ENCODE measurements at places on chromosomes 16 and 17.

DNA sequence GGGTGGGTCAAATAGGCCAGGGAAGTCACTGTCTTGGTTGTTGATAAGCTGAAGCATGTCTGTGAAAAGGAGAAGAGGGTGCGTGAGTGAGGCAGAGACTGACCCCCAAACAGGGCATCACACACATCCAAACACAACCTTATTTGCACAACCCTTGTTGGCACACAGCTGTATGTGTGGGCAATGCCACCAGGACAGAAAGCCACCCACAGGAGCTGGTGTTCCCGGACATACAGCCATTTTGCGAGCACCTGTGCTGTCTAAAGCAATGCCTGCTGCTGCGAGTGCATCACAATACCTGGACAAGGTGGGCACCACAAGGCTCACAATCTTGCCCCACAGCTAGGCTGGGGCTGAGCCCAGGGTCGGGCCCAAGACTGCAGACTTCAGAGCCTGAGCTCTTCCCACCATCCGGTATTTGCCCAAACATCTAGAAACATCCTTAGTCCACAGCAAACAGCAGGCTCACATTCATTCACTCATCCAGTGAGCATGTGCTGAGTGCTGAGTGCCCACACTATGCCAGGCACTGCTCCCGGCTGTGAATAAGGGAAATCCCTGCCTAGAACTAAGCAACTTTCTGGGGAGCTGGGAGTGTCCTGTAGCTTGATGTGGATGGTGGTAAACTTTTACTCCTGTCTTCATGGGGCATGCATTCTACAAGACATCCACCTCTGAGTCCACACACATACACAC, 16.2 kb downstream of the SREBF1 start:
- DNase-seq: no peak

- no peak for DNase-seq
These were observed 133.5 kb downstream of the BRIP1 start for GRCh38 chr17:61729690-61730268.

DNA sequence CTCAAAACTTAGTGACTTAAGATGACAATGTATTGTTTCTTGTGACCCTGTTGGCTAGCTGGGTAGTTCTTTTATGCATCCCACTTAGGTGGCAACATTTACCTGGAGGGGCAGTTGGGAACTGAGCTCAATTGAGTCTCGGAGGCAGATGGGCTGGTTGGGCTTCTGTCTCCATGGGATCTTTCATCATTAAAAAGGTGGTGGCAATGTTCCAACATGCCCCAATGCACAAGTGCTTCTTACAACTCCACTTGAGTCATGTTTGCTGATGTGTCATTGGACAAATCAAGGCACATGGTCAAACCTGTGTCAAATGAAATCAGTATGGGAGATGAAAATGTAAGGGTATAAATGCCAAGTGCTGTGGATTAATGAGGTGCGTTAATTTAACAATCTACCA, 11.7 kb upstream of the HS3ST3B1 start:
- no peak for DNase-seq

- no peak for DNase-seq
These were observed 13.0 kb upstream of the LGALS3BP start for GRCh38 chr17:78992542-78993212.

- DNase-seq: no peak
These were observed 18.8 kb downstream of the DHX38 start for GRCh38 chr16:72112452-72112792.

- DNase-seq: no peak
These were observed 23.6 kb downstream of the BAHCC1 start for GRCh38 chr17:81418710-81419318.

DNA sequence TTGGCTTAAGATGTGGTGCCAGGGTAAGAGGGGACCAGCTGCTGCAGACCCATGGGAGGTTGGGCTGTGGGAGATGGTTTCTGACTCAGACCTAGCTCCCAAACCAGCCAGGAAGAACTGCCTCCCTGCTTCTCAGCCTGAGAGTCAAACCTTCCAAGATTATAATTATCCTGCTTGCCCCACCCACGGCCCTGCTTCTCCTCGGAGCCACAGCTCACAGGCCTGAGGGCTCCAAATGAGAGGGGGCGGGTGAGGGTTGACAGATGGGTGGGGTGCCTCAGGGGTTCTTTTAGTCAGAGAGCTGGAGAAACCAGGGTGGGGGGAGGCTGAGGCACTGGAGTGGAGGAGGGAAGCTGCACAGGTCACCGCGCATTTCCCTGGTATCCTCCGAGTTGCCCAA, 28.7 kb upstream of the GRIN2A start:
- no peak for DNase-seq

- DNase-seq: no peak
These were observed 110.7 kb downstream of the RAP1GAP2 start for GRCh38 chr17:2906901-2907300.

DNA sequence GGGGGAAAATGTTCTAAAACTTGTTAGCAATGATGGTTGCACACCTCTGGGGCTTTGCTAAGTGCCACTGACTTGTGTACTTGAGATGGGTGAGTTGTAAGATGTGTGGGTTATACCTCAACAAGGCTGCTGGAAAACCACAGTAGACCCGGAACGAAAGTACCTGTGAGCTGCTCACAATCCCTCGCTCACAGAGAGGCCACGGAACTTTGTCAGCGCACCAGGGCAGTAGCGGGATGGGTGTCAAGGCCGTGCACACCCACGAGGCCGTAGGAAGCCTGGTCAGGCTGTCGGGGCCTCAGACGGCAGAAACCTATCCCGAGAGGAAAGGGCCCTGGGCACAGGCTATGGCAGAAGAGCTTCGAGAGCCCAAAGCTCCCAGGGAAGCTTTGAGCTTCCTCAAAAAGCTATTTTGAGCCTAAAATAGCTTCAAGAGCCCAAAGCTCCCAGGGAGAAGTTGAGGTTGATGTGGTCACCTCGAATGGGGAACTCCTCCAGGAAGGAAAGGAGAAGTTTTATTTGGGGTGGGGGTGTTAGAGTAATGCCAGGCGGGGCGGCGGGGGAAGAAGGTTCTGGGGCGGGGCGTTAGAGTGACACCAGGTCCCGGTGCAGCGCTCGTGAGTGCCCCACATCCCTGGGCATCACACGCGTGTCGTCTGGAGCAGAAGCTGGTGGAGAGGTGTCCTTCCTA, 19.0 kb downstream of the CBFA2T3 start:
- no peak for DNase-seq

GRCh38 chr17:82239401-82239925, 10.6 kb downstream of the SLC16A3 start:
- DNase-seq: no peak

DNA sequence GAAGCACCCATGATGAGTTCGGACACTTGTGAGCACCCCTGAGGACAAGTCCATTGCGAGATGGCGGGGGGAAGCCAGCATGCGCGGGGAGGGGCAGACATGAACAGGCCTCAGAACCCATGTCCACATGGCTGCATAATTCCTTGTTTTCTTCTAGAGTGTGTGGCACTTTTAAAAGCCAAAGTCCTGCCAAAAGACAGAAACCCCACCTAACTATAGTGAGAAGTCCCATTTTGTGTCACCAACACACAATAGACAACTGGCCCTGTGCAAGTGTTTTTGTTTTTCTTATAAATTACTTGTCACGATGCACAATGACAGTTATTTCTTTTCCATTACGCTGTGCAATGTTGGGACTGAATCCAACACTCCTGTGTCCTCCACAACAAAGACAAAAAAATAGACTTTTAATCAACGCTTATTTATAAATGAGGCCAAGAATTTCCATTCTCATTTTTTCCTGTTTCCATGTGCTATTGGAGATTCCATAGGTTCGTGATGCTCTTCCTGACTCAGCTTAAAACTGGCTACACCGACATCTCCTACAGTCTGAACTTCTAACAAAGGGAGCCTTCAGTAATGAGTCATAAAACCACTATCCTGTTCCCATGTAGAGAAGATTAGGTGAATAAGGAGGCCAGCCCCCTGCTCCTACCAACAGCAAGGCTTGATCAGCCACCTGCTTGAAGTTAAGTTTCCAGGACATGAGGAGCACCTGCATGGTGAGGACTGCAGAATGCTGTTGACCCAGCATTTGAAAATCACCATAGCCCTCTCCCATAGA, 98.9 kb downstream of the ZNF423 start:
- no peak for DNase-seq

GRCh38 chr17:50627782-50628601, 6.7 kb upstream of the ABCC3 start:
- DNase-seq: no peak

DNA sequence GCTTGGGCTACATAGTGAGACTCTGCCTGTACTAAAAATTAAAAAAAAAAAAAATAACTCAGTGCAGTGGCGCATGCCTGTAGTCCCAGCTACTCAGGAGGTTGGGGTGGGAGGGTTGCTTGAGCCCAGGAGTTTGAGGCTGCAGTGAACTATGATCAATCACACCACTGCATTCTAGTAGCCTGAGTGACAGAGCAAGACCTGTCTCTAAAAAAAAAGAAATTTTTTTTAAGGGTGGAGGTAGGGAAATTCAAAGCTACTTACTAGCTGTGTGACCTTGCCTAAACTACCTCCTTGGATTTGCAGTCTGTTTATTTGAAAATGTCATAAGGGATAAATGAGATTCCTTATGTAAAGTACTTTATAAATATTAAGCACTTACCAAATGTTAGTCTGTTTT, 3.4 kb upstream of the SMPD3 start:
- no peak for DNase-seq

GRCh38 chr16:66357523-66357928, 9.0 kb upstream of the CDH5 start:
- peak; percentile 21 for DNase-seq

DNA sequence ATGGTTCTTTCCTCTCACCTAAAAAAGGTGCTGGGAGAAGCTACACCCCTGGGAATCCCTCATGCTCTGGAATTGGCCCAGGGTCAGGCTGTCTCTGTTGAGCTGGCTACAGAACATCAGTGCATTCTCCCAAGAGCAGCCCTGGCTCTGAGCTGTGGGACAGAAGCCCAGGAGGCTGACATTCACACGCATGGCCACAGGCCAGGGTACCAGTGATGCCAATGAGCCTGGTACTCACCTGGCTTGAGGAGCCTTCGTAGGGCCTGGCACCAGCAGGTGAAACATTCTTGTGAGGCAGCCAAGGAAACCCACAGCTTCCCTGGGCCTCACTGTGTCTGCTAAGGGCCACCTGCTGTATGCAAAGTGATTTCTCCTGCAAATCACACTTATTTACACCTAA, 121.7 kb upstream of the CCL2 start:
- DNase-seq: no peak

DNA sequence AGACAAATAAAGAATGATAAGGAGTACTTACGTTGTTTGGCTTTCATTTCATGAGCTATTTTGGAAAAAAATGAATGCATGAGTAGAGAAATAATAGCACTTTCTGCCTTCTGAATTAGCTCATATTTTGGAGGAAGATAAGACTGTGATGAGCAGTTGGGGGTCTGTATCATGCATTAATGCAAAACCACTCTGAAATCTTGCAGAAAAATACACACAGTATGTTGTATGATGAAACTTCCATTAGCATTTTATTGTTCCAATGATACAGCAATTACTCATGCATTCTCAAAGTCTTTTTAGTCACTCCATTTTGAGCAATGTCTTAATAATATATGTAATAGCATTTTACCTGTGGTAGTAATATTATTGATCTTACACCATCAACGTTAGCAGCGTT, 571.0 kb downstream of the CDH8 start:
- DNase-seq: no peak

DNA sequence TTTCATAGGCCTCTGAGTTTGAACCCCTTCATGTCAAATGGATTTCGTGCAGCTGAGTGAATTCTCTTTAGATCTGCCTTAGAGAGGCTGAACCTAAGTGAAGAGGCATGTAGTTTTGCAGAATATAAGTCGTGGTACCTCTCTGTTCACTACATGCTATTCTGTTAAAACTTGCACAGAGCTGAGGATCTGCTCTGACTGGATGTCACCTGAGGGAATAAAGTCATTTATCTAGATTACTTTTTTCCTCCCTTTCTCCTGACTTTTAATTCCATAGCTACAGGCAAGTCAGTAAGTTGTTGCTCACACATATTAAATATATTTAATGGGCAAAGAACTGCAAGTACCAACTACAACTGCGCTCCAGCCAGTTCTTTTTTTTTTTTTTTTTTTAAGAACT, 64.7 kb downstream of the WNT3 start:
- no peak for DNase-seq

DNA sequence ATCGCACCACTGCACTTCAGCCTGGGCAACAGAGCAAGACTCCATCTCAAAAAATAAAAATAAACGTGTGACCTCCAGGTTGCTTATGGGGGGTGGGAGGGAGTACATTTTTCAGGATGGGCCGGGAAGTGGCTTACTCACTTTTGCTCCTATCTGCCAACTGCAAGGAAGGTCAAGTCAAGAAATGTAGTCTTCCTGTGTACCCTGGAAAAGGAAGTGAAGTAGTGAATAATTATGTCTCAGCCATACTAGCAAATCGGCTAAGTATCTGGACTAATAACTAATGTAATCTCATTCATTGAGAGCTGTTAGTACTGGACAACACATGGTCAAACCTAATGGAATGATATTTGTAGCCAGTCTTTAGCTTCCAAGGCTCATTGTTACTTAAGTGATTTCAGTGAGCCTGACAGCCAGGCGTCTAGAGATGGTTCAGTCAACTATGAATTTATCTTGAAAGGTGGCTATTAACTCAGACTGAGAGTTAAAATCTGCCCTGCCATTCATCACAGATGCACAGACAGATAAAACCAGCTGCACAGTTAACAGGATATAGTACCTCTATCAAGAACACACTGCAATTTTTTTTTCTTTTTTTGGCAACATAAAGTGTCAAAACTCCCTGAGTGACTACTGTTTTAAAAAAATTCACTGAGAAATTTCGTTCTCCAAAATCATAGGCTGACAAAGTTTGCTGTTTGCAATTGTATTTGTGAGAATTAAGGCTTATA, 3.7 kb upstream of the TACO1 start:
- peak; percentile 29 for DNase-seq

DNA sequence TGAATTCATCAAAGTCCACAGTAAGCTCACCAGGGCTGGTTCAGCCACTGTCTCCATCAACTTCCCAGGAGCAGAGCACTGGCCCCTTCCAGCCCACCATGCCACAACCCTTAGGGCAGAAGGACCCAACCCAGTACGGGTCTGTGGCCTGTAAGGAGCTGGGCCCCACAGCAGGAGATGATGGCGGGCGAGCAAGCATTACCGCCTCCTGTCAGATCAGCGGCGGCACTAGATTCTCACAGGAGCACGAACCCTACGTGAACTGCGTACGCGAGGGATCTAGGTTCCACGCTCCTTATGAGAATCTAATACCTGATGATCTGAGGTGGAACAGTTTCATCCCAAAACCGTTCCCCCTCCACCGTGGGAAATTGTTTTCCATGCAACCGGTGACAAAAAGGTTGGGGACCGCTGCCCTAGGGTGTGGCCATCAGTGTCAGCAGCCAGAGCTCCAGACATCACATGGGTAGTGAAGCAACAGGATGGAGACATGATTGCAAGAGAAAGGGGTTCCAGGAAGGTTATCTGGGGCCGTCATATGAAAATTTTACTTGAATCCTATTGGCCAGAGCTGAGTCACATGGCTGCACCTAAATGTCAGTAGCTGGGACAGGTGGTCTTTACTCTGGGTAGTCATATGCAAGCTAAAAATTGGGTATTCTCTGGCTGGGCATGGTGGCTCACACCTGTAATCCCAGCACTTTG, 12.4 kb upstream of the SLC25A19 start:
- DNase-seq: no peak

GRCh38 chr16:67935101-67935401, 1.6 kb downstream of the PSMB10 start:
- no peak for DNase-seq
